Chondrocyte (in vitro differentiated cells): ENCODE measurements at places on chromosomes 3 and 15.

GRCh38 chr3:184505076-184505878 lies 56.3 kb upstream of the EPHB3 start:
- no peak overlapping the region for H3K27ac ChIP-seq
- no peak overlapping the region for H3K4me3 ChIP-seq
- no peak for DNase-seq
- no peaks in the 10 kb centered on the region for H3K4me1 ChIP-seq

GRCh38 chr3:191357909-191358308 lies 27.6 kb upstream of the UTS2B start:
- no peak overlapping the region for H3K4me3 ChIP-seq
- peaks cover 26% of the 10 kb centered on the region for H3K36me3 ChIP-seq
- H3K27me3 ChIP-seq: no peaks in the 10 kb centered on the region

DNA sequence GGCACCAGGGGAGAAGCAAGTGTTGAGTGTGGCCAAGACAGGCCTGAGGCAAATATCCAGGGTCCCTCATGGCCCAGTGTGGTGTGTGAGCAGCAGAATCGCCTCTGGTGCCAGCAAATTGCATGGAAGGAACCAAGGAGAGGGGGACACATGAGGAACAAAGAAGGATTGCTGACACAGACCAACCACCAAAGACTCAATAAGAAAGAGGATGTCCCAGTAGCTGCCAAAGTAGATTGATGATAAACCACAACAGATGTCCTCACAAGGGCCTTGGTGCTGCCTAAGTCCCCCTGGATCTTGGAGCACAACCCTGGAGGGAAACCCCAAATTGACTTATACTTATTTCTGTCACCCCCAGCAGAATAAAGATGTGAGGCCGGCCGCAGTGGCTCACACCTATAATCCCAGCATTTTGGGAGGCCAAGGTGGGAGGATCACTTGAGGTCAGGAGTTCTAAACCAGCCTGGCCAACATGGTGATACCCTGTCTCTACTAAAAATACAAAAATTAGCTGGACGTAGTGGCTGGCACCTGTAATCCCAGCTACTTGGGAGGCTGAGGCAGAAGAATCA lies 10.6 kb downstream of the SRGAP3 start:
- peaks cover 1% of the 10 kb centered on the region for H3K36me3 ChIP-seq
- no peak for DNase-seq
- no peak overlapping the region for H3K27ac ChIP-seq
- H3K4me3 ChIP-seq: no peak overlapping the region
- peaks cover 14% of the 10 kb centered on the region for H3K27me3 ChIP-seq

GRCh38 chr15:64698823-64699222 lies 76.6 kb downstream of the RBPMS2 start:
- peaks cover 69% of the 10 kb centered on the region for H3K4me1 ChIP-seq
- peak overlapping the region; percentile 85 for H3K4me3 ChIP-seq
- H3K27ac ChIP-seq: peak overlapping the region; percentile 91
- H3K36me3 ChIP-seq: peaks cover 3% of the 10 kb centered on the region
- no peaks in the 10 kb centered on the region for H3K27me3 ChIP-seq

DNA sequence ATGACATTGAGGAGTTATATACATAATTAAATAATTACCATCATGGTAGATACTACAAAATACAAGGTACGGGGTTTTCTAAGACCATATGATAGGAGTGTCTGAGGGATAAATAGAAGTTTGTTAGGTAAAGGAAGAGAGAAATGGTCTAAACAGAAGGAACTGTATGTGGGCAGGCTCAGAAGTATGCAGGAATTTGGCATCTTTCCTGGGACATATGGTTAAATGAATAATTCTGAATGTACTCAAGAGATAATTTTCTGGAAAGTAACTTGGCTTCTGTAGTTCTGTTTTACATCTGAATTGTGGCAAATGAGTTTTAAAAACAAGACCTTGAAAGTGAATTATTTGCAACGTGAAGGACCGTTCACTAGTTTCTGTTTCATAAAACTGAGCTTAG lies 17.5 kb downstream of the LMCD1 start:
- peak overlapping the region; percentile 7 for H3K4me3 ChIP-seq
- no peak for DNase-seq
- peaks cover 96% of the 10 kb centered on the region for H3K4me1 ChIP-seq
- H3K27me3 ChIP-seq: no peaks in the 10 kb centered on the region
- H3K36me3 ChIP-seq: peaks cover 57% of the 10 kb centered on the region
- H3K27ac ChIP-seq: peak overlapping the region; percentile 91

- no peak for DNase-seq
- H3K4me3 ChIP-seq: no peak overlapping the region
- no peaks in the 10 kb centered on the region for H3K36me3 ChIP-seq
- H3K27ac ChIP-seq: no peak overlapping the region
Measured at GRCh38 chr15:73870700-73871408, 2.5 kb upstream of the TBC1D21 start.

DNA sequence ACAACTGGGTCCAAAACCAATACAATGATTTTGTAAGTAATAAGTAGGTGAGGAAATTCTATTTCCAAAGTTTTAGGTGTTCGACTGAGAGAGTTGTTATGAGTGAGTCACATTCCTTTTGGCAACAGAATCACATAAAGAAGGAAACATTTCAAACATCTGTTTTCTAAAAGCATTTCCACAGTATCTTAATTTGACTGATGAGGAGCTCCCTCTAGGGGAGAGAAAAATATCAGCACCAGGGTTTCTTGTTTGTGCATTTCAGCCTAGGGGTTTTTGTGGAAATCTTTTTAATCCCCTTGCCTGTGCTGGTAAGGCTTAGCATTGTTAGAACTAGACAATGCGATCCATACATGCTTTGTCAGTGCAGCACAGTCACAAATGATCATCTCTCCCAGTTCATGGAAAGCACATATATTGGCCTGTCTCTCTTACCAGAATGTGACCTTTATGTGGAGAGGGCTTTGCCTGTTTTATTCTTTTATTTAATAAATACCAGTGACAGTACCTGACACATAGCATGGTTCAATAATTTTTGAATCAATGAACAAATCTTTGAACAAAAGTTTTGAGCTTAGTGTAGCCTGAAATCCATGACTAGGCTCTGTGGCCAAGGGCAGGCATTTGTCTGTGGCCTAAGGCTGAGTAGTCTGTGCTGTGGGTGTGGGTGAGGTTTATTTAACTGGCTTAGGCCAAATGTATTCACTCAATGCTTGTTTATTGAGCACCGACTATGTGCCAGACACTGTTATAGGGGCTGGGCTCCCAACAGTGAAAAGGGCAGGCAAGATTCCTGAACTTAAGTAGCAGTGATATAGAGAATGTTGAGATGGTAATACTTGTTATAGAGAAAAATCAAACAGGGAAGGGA lies 21.1 kb upstream of the IQCF6 start:
- DNase-seq: no peak
- H3K36me3 ChIP-seq: no peaks in the 10 kb centered on the region
- peaks cover 49% of the 10 kb centered on the region for H3K27me3 ChIP-seq
- no peak overlapping the region for H3K4me3 ChIP-seq

DNA sequence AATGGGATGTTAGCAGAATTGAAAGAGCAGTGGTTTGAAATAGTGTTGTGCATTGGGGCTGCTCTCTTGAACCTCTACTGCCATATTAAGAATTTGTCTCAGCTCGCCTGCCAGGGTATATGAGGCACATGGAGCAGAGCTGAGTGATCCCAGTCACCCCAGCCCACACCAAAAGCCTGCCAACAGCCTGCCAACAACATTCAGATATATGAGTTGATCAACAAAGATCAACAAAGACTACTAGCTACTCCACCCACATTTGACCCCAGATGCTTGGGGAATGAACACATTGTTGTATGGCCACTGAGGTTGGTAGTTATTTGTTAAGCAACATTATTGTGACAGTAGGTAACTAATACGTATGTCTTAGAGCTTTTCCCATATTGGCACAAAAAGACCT lies 570.9 kb upstream of the IL12A start:
- H3K27me3 ChIP-seq: peaks cover 9% of the 10 kb centered on the region
- H3K4me3 ChIP-seq: no peak overlapping the region
- no peak for DNase-seq
- no peaks in the 10 kb centered on the region for H3K36me3 ChIP-seq
- H3K4me1 ChIP-seq: peaks cover 3% of the 10 kb centered on the region

DNA sequence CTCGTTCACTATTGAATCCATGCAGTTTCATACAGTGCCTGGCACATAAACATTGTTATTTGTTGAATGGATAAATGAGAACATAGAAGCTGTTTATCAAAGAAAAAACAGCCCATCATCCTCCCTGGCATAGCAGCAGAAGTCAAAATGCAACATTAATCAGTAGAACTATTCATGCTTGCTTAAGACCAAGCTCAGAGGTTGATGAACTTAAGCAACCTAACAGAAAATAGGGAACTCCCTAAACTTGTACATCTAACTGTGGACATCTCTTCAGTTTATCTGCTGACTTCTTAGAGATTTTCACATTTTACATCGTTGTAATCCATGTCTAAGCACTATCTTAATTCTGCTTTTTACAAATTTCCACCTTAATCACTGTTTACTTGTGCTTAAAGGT lies 29.2 kb downstream of the SENP8 start:
- H3K4me1 ChIP-seq: no peaks in the 10 kb centered on the region
- no peak overlapping the region for H3K4me3 ChIP-seq
- no peak for DNase-seq
- H3K36me3 ChIP-seq: no peaks in the 10 kb centered on the region
- H3K27ac ChIP-seq: no peak overlapping the region

DNA sequence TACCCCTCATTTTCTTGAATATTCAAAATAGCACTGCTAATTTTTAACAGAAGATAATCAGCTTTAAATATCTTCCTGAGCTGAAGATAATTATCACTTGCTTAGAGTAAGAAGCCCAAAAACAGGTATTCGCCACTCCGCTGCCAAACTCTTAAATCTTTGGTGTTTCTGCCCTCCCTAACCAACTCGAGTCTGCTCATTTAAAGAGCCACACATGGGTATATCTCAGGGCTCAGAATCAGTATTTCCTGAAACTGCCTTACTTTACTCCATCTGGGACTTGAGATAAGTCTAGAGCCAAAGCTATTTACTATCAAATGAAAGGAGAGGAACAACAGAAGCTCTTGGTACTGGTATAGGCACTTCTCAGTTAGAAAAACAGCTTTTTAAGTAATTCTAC lies 10.8 kb downstream of the PDCD10 start:
- H3K4me3 ChIP-seq: no peak overlapping the region
- no peaks in the 10 kb centered on the region for H3K27me3 ChIP-seq
- H3K27ac ChIP-seq: no peak overlapping the region
- H3K4me1 ChIP-seq: peaks cover 28% of the 10 kb centered on the region
- DNase-seq: no peak

DNA sequence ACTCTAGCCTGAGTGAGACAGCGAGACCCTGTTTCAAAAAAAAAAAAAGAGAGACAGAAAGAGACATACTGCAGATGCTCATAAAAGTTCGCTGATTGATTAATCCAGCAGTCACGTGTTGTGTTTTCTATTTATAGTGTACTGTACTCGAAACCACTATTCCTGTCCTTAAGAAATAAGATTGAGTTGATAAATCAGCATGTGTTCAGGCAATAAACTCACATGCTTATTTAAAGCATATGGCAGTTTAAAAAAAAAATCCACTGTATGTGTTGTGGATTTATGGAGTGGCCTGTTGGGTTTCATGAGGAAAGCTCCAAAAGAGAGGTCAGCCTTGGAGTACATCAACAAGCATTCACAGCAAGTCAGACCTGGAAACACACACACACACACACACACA lies 17.7 kb downstream of the RPL22L1 start:
- DNase-seq: no peak

- peaks cover 53% of the 10 kb centered on the region for H3K4me1 ChIP-seq
- no peaks in the 10 kb centered on the region for H3K27me3 ChIP-seq
- H3K27ac ChIP-seq: peak overlapping the region; percentile 34
- no peak for DNase-seq
- H3K4me3 ChIP-seq: no peak overlapping the region
Measured at GRCh38 chr15:82139823-82140268, 94.0 kb upstream of the MEX3B start.

GRCh38 chr3:34382859-34383258 lies 584.4 kb downstream of the PDCD6IP start:
- no peaks in the 10 kb centered on the region for H3K36me3 ChIP-seq
- peaks cover 7% of the 10 kb centered on the region for H3K4me1 ChIP-seq
- no peak overlapping the region for H3K27ac ChIP-seq
- no peak overlapping the region for H3K4me3 ChIP-seq

- no peak overlapping the region for H3K4me3 ChIP-seq
- DNase-seq: no peak
- H3K27ac ChIP-seq: no peak overlapping the region
- H3K4me1 ChIP-seq: peaks cover 15% of the 10 kb centered on the region
- H3K36me3 ChIP-seq: peaks cover 2% of the 10 kb centered on the region
- peaks cover 6% of the 10 kb centered on the region for H3K27me3 ChIP-seq
Measured at GRCh38 chr3:12323237-12323636, 34.4 kb downstream of the PPARG start.

DNA sequence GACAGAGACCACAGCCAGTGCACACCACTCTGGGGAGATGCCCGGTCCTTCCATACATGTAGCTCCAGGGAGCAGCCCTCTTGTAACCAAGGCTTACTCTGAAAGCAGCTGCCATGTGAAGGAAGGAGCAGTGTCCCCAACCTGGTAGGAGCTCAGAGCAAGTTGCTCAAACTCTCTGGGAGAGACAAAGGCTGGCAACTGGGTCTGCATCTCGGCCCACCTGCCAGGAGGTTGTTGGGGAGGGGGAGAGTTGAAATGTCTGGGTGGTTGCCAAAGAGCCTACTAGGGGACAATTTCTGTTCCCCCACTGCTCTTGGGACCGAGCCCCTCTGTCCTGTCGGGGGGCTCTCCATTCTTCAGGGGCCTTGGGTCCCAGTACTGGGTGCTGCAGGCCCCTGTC lies 309.9 kb downstream of the TLE3 start:
- no peak for DNase-seq
- peaks cover 11% of the 10 kb centered on the region for H3K4me1 ChIP-seq
- no peak overlapping the region for H3K4me3 ChIP-seq
- H3K27me3 ChIP-seq: peaks cover 9% of the 10 kb centered on the region
- H3K27ac ChIP-seq: no peak overlapping the region

- H3K27me3 ChIP-seq: no peaks in the 10 kb centered on the region
- no peak overlapping the region for H3K4me3 ChIP-seq
- H3K4me1 ChIP-seq: peaks cover 7% of the 10 kb centered on the region
- no peaks in the 10 kb centered on the region for H3K36me3 ChIP-seq
Measured at GRCh38 chr3:5270666-5271371, 83.3 kb downstream of the EDEM1 start.

DNA sequence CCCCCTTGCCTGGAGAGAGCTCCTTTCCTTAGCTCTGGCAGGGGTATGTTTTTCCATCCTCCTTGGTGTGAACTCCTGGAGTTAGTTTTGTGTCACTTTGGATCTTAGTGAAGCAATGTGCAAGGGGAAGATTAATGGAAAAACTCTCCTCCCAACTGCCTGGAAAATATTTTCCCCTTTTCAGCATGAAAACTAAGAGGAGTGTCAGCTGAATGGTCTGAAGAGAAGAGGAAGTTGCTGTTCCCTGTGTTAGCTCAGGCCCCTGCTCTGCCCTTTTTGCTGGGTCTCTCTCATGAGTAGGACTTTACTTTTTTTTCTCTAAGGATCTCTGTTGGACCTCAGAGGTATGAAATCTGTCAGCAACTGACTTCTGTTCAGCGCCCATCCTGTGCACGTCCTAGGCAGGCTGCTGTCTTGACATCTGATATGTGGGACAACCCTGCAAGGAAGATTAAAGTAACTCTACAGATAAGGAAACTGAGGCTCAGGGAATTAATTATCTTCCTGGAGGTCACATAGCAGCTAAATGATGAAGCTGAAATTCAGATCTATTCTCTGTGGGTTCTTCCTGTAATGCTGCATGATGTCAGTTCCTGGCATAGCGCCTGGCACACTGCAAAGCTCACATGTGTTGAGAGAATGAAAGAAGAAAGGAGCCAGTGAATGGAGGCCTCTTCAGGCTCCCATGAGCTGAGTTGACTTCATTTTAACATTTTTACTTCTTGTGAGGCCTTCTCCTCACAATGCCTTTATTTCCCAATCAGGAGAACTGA lies 109.7 kb upstream of the GALNT15 start:
- H3K27ac ChIP-seq: peak overlapping the region; percentile 82
- no peak for DNase-seq
- no peak overlapping the region for H3K4me3 ChIP-seq
- no peaks in the 10 kb centered on the region for H3K36me3 ChIP-seq
- H3K4me1 ChIP-seq: peaks cover 66% of the 10 kb centered on the region
